IPS-NIHi11 (cell line): ENCODE measurements at places on chromosomes 4 and X.

- DNase-seq: no peak
These were observed 55.5 kb upstream of the AGTR2 start for GRCh38 chrX:116114999-116115398.

- DNase-seq: no peak
These were observed 314.0 kb downstream of the NAF1 start for GRCh38 chr4:162852642-162853041.

DNA sequence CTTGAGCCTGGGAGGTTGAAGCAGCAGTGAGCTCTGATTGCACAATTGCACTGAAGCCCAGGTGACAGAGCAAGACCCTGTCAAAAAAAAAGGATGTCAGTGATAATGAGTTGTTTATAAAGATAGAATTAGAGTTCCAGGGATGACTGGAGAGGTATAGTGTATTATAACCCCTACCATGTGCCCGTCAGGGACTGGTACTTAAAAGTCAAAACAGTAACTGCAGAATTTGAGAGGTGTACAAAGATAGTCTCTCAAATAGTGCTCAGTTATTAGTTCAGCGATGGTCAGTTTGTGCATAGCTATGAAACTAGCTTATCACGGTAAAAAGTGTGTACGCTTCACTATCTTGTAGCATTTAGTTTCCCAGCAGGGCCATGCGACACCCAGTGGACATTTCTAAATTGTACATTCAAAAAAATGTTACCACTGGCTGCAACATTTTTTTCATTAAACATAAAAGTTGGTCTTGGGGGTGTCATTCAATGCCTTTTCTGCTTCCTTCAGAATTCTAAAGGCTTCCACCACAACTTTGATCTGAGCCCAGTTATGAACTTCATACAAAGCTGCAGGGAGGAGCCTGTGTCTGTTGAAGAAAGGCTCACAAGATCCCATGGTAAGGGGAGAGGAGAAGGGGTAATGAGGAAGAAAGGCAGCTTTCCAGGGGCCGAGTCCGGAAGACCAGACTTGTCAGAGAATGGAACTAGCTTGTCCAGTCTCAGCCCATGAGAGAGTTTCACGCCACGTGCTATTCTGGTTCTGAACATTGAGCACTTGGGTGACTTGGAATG is 9.2 kb upstream of the GYG2 start:
- DNase-seq: no peak

DNA sequence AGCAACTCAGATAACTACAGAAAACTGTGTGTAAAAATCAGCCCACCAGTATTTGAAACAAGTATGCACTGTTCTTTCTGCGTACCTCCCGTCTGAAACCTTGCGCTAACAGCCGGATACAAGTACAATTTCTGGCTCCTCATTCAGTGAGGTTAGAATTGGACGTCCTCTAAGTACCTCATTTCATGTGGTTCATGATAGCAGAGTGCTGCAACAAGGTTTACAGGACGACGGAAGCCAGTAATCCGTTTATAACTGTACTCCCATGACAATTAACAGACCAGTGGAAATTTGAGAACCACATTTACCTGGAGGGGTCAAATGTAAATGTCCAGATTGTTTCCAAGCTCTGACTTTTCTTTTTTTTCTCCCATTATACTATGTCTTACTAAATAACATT is 52.9 kb upstream of the TENM3 start:
- DNase-seq: no peak

DNA sequence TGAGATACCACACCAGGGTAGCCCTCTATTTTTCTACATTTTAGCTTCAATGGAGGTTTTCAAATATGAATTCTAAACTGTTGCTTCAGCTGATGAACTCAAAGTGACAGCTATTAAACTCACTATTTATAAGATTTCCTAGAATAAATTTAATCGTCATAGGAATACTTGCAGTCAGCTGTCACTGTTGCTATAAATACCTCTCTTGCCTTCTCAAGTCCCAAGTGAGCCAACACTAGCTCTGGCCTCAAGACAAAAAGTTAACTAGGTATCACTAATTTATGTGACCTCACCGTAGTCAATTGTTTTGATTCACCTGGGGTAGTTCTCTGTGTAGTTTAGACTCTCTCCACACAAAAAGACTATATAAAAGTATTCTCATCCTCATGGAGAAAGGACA is 34.3 kb upstream of the PROM1 start:
- no peak for DNase-seq

GRCh38 chr4:79854856-79855502 is 218.1 kb downstream of the ANTXR2 start:
- DNase-seq: no peak

DNA sequence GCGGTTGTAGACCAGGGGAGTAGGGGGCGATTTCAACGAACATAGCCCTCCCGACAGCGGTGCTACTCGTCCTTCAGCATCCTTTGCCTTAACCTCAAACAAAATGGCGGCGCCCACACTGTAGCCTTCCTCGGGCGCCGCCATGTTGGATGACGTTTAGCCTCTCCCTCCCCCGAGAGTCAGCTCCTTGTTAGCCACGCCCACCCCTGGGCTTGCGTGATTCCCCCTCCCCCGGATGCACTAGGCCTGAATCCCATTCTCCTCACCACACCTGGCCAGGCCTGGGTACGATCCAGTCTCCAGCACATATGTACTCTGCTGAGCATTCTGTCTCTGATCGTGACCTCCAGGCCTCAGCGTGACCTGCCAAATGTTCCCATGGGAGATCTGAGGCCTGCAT is 49.0 kb upstream of the ZNF157 start:
- DNase-seq: peak; percentile 69

GRCh38 chr4:10056334-10057022 is 35.2 kb upstream of the SLC2A9 start:
- no peak for DNase-seq

- DNase-seq: no peak
These were observed 40.7 kb downstream of the MTTP start for GRCh38 chr4:99615170-99615820.

GRCh38 chr4:124710911-124711310 is 1.6 kb downstream of the ANKRD50 start:
- DNase-seq: no peak

DNA sequence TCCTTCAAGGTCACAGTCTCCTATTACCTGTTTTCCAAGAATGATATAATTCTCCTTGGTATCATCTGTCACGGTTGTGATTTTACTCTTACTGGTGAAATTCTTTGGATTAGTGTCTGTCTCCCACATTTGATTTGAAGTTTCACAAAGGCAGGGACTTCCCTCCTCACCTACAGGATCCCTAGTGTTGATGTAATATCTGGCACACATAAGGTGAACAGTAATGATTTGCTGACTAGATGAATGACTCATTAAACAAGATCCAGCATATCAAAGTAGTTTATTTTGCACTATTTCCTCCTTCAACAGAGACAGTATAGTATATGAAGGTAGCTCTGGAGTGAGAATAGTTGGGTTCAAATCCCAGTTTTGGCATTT is 135.3 kb upstream of the IL1RAPL2 start:
- DNase-seq: no peak

DNA sequence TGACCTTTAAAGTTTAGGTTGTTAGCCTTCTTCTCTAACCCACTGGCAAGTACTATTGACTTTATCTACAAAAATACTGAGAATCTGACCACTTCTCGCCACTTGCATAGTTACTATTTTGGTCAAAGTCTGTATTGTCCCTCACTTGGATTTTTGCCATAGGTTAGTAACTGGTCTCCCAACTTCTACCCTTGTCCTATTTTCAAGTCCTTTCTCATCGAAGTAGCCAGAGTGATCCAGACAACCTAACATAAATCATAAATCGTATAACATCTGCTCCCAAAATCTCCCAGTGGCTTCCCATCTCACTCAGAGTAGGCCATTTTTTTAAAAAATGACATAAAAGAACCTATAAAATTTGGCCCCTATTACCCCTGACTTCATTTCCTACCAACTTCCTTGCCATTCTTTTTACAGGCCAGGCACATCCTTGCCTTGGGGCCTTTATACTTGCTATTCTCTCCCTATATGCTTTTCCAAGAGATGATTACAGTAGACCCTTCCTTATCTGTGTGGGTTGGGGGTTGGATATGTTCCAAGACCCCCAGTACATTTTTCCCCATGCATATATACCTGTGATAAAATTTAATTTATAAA is 29.0 kb downstream of the WDFY3 start:
- DNase-seq: no peak

- DNase-seq: no peak
These were observed 175.2 kb downstream of the MGST2 start for GRCh38 chr4:139840773-139841172.

DNA sequence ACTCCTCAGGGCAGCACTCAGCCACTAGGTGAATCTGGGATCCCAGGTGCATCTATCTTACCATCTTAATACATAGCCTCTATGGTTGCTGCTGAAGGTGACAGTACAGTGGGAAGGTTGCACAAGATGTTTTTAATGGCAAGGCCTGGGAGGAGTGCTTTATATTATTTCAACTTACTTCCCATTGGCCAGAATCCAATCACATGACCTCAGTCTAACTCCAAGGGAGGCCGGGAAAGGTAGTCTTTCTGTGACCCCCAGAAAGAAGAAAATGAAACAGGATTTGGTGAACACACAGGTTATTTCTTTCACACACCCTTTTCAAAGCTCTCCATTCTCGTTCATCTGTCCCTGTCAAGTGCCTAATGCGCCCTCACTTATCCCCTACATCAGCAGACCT is 189.1 kb upstream of the ATP6AP2 start:
- DNase-seq: no peak

DNA sequence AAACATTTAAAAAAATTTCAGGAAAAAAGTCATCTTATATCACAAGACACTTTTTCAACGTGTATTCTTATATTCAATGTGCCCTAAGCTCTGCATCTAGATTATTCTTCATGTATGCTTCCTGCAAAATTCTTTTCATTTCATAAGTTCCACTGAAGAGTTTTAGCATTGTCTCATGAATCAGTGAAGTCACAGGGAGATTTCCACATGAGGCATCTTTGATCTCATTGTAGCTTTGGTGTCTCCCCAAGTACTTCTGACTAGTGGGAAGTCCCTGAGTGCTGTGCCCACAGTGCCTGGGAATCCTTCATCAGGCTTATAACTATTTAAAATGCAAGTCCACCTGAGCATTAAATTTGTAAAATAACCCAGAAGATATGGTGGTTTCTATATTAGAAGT is 123.8 kb downstream of the MAD2L1 start:
- no peak for DNase-seq

GRCh38 chr4:80446248-80446647 is 110.7 kb downstream of the CFAP299 start:
- DNase-seq: no peak
